ENCODE measurements at places on chromosomes 1 and 21. TPM values are rescaled to one million over a fixed set of nuclear protein-coding genes. Genes with fewer than 3 reads are reported as not detected.

DNA sequence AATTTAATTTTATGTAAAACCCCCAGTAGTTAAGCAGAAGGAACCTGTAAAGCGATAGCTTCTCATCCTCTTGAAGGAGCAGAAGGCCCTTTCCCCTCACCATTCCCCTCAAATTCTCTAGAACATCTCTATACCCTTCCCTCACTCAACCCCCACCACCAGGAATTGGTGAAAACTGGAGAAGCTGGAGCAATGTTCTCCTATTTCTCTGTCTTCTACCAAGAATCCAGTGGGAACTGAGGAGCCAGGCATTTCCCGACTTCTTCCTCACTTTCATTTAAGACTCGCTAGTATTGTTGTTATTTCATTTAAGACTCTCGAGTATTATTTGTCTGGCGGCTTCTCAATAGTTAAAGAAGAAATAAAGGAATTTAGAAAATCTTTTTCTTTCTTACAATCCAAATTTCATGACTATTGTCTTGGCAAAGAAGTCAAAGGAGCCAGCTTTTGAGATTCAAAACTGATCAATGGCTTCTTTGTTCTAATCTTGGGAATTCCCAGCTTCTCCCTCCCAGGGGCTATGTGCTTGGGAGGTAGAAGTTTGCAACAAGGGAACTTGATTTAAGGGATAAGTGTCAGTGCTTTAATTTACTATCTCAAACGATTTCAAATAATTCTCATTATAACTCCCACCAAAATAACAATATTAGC, 253.3 kb upstream of the ADGRL2 start:
- DNase-seq = no peak

DNA sequence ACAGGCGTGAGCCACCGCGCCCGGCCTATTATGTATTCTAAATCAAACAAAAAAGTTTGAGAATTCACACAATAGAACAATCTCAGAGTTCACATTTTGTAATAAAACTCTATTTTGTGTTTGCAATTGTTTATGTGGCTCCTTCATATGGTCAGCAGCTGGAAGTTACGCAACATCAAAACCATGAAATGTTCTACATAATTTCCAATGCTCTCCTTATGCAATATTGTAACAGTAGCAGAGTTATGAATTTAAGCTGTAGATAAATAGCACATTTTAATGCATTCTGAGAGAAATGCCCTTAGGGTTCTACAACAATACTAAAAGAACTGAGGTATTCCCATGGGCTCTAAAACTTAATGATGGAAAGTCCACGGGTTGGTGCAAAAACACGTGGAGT, 62.3 kb upstream of the COL11A1 start:
- no peak for DNase-seq

DNA sequence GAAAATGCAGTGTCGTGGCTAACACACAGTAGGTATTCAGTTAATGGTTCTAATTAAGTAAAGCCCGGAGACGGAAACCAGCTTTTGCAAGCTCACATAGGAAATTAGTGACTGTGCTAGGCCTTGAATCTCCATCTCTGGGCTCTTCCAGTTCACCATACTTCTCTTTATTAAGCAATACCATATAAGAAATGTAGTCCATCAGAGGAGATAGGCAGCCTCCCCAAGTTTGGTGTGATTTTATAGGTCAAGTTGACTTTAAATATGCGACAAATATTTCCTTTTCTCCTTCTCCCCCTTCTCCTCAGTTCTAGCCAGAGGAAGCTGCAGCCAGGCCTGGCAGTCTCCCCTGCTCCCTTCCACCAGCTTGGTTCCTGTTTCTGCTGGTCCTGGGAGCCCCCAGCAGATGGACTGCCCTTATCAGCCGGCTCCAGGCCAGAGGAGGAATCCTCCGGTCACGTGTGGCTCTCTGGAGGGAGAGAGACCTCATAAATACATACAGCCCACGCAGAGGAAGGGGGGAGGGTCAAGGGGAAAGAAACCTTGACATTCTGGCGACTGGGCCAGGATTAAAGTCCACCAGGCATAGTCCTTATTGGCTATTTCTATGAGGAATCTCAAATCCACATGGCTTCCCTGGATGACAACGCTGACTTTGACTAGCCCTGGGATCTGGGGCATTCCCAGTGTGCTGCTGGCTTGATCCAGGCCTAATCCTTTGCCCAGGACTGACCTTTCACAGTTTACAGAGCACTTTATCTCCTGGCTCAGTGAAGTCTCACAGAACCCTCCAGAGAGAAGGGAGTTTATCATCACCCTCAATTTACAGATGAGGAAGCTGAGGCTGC, 115.1 kb upstream of the JUN start:
- DNase-seq = peak; percentile 98

DNA sequence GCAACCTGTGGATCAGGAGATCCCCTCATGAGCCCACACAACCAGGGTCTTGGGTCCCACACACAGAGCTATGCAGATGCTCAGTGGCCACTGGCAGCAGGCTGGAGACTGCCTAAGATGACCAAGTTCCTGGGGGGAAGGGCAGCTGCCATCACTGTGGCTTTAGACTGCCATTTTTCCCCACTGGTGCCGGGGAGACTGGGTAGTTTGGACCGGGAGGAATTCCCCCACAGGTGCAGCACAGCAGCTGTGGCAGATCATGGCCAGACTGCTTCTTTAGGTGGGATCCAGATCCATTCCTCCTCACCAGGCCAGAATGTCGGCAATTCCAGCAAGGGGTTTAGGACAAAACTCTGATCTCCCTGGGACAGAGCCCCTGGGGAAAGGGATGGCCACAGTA, 45.7 kb upstream of the HIVEP3 start:
- no peak for DNase-seq

GRCh38 chr1:180141381-180141934, 13.2 kb upstream of the QSOX1 start:
- no peak for DNase-seq

DNA sequence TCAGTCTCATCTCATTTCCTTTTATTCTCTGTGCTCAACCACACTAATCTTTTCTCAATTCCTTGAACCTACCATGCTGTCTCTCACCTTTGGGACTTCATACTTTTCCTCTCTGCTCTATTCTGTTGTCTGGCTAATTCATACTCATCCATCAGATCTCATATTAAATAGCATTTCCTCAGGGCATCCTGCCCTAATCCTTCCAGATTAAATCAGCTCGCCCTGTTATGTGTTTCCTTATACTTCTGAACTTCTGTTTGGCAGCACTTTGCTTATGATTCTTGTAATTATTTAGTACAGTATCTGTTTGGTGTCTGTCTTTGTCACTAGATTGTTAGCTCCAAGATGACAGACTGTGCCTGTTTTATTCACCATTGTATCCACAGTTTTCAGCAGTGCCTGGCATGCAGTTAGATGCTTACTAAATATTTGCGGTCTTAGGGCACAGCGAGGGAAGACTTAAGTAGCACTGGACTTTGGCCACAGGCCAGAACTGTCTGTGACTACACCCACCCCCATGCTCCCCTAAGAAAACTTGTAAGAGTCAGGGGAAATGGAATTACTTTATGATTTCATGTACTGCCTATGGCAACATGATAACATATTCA, 9.9 kb upstream of the CAP1 start:
- no peak for DNase-seq

GRCh38 chr21:16596369-16596768, 866.6 kb downstream of the USP25 start:
- DNase-seq = no peak

GRCh38 chr1:98389809-98390208, 271.7 kb upstream of the SNX7 start:
- no peak for DNase-seq

DNA sequence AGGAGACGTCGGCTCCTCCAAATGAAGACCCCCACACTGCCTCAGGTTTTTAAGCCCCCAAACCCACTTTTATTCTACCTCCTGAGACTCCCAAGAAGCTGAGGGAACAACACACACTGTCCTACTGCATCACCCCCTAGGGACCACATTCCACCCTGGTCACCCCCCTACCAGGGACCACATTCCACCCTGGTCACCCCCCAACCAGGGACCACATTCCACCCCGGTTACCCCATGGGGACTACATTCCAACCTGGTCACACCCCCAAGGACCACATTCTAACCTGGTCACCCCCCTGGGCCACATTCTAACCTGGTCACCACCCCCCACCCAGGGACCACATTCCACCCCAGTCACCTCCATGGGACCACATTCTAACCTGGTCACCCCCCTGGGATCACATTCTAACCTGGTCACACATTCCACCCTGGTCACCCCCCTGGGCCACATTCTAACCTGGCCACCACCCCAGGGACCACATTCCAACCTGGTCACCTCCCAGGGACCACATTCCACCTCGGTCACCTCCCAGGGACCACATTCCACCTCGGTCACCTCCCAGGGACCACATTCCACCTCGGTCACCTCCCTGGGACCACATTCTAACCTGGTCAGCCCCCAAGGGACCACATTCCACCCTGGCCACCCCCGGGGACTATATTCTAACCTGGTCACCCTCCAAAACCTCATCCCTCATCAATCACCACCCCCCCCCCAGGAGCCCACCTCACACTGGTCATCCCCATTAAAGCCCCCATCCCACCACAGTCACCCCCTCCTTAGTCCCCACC, 587.6 kb downstream of the NPHP4 start:
- DNase-seq = no peak

DNA sequence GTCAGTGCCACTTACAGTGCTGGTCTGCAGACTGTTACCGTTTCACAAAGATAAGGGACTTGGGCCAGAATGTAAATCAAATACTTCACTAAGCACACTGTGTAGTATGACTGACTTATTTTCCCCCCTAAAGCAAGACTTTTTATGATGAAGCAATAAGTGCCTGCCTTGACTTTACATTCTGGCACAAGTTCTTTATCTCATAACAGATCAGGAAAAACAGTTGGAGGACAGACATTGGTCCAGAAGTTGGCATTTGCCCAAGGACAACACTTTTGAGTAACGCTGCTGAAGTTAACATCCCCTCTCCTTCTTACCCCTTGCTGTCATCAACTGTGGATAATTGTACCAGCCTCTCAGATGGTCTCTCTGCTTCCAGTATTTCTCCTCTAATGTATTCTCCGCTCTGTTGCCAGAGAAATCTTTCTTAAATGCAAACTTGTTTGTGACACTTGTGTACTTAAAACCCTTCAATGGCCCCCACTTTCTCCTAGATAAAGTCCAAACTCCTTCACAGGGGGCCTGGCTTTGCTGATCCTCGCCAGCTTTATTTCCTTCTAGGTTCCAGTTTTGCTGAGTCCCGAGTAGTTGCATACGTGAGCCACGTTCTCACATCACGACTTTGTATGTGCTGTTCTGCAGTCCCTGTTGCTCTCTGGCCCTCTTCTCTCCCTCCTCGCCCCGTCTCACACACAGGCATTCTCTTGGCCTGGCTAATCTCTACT, 45.7 kb downstream of the S1PR1 start:
- DNase-seq = no peak

DNA sequence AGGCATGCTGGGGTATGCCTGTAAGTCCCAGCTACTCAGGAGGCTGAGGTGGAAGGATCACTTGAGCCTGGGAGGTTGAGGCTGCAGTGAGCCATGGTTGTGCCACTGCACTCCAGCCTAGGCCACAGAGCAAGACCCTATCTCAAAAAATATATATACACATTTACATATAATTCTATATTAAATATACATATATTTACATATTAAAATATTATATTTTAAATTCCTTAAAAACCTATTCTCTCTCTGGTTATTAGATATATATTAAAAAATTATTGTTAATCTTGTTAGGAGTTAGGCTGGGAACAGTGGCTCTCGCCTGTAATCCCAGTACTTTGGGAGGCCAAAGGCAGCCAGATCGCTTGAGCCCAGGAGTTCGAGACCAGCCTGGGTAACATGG, 22.7 kb downstream of the GLMN start:
- DNase-seq = no peak

- DNase-seq = no peak
Measured at GRCh38 chr1:203692565-203693470, 66.2 kb downstream of the ATP2B4 start.

DNA sequence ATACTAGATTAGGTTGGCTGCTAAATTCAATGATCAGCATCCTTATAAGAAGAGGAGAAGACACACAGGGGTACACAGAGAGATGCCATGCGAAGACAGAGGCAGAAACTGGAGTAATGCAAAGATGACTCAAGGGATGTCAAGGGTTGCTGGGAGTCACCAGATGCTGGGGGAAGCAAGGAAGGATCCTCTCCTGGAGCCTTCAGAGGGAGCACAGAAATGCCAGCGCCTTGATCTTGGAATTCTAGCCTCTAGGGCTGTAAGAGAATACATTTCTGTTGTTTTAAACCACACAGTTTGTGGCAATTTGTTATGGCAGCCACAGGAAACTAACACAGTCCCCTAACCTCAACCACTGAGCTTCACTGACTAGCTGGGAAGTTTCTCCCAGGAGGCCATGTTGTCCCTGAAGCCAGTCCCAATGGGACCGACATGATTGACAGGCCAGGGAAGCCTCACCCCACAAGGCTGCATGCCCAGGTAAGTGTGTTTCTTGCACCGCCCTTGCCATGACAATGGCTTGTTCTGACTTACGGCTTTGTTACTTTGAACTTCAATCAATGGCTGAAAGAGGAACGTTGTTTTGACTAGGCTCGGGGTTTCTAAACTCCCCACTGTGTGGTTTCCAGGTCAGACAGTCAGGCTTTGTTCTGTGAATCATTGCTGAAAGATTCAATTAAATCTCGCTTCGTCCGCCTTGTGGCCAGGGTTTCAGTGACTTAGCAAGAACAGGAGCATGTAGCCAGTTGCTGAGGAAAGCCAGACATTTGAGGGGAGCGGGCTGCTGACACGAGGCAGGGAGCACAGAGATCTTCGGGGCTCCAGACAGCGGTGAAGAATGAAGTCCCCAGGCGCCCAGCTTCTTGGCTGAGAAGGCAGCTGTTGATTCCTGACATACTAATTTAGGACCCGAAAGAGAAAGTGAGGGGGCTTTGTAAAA, 62.3 kb downstream of the RUNX1 start:
- DNase-seq = peak; percentile 84

DNA sequence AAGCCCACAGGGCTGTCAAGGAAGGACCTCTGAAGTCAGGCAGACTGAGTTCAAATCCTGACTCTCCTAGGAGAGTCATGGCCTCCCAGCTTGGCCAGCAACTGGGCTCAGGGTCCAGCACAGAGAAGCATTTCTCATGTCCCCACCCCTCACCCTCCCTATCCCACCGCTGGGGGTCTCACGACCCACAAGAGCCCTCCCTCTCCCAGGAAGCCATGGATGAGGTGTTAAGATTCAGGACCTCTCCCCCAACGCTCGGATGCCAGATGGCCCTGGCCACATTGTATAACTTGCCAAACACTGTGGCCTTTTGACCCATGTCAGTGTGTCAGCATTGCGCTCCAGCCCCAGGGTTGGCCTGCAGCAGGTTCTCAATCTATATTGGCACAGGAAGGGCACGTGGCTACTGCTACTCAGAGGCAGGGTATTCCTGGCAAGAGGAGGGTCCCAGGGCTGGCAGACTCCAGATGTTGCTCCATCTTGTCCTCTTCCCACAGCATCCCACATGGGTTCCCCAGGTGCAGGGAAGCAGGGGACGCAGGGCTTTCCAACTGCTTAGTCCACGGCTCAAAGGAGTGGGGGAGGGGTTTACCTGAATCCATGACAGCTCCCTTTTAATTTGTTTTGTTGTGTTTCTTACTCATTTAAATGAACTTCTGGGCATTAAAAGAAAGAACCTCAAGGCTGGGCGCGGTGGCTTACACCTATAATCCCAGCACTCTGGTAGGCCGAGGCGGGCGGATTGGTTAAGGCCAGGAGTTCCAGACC, 10.5 kb downstream of the SLC2A1 start:
- DNase-seq = no peak

Gene MYOCOS
- total RNA-seq = not detected

Gene ETNK2
- 42.8 TPM for total RNA-seq

Gene HFM1
- 0.29 TPM for total RNA-seq

Gene DMBX1
- total RNA-seq = not detected

Gene CRYAA
- 5.2 TPM for total RNA-seq
